ENCODE measurements at places on chromosomes 6 and 20.

- DNase-seq, result no peak
These were observed 86.2 kb downstream of the RAMACL start for GRCh38 chr6:166500246-166500645.

- DNase-seq, result no peak
These were observed 628.1 kb upstream of the CITED2 start for GRCh38 chr6:140002396-140003022.

DNA sequence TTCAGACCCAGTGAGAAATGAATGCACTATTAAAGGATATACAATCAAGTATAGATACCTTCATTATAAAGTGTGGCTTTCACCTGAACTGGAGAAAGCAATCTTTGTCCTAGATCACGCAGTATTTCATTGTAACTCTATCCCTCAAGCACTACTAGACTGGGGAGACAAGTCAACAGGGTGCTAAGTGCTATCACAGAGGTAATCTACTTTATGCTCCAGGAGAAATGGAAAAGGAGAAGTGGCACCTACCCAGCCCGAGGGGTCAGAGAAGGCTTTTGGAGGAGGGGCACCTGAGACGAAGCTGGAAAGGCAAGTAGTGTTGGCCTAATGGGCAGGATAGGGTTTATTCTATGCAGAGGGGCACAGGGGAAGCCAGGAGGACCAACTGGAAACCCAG lies 17.1 kb downstream of the ZHX3 start:
- DNase-seq, result no peak

- no peak for DNase-seq
These were observed 85.4 kb downstream of the THBS2 start for GRCh38 chr6:169168302-169168630.

DNA sequence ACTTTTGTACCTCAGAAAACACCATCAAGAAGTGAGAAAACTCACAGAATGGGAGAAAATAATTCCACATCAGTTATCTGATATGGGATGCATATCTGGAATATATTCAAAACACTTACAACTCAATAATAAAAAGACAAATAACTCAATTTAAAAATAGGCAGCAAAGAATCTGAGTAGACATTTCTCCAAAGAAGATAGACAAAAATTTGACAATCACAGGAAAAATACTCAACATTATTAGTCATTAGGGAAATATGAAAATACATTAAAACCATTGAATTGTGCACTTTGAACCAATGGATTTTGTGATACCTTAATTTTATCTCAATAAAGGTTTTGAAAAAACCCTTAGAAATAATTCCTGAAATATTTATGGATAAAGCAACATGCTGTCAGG lies 36.9 kb upstream of the STMND1 start:
- DNase-seq, result no peak

- DNase-seq, result no peak
These were observed 304.6 kb upstream of the ZFP64 start for GRCh38 chr20:52496191-52496590.

DNA sequence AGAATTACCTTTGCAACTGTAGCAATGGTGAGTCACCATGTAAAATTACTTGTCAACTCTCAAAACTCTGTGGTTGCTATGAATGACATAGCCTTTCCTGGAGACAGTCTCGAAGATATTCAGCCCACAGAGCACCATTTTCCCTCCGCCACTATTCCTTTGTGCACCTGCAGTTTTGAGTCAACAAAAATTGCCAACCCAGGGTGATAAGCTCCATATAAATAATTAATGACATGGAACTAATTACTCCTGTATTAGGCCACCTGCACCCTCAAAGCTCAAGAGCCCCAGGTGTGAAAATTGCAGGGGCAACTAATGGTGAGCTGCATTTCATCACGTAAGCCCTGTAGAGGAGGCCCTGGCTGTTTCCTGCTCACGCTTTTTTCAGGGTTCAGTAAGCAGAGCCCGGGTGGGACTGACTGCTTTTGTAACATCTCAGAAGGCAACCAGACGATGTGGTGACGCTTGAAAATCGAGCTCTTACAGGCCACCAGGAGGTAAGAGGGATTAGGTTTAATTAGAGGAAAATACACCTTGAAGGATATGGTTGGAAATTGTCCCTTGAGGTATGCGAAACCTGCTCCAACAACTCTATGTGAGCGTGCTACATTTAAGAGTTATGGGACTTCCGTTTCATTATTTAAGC lies 70.8 kb downstream of the BMP2 start:
- DNase-seq, result no peak

DNA sequence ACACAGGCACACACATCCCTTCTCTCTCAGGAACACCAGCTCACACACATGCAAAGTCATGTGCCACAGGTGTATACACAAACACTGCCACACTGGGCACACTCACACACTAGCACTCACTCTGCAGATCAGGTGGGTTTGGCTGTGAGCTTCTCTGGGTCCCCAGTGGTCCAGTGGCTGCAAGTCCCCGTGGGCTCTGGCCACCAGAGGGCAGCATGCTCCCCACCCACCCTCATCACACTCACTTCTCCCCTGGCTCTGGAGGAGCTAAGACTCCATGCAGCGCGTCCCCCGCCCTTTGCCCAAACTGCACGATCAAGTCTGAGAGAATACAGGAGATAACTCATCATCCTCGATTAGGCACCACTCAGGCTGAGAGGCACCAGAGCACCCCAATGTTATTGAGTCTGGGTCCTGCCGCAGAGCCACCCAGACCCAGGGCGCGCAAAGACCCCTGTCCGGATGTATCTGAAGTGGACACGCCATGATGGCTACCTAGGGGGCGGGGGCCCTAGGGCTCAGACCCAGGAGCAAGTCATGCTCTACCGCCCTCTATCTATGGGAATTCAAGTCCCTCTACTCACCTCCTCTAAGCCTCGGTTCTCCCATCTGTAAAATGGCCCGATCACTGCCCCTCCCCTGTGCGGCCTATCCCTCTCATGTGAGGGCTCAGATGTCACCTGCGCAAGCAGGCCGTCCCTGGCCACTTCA lies 90.5 kb downstream of the GRM4 start:
- DNase-seq, result peak; percentile 41

- no peak for DNase-seq
These were observed 66.5 kb downstream of the PKIB start for GRCh38 chr6:122676688-122677087.

GRCh38 chr20:8155229-8155628 lies 23.2 kb downstream of the PLCB1 start:
- DNase-seq, result no peak

DNA sequence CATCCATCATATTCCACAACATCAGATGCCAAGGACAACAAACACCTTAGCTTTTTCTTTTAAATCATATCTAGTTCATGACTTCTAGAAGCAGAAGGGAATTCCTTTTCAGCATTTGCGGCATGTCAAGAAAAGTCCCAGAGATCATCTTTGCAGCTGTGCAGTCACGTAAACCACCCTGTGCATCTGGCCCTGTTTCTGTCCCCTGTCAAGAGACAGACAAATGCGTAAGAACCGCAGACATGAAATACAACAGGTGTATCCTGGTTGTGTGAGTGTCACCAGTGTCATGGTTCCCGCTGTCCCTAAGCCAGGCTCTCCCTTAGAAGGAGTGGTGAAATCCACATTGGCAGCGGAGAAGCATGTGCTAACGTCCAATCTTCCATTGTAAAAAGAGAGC lies 28.1 kb downstream of the LY86 start:
- no peak for DNase-seq

All from NCI-H1092 treated with DMSO at 0.1 percent for 48 hours (cell line).